Stimulated activated CD4-positive, alpha-beta T cell treated with anti-CD3 and anti-CD28 coated beads, Interleukin-2, amount 100 ng/mL, for 24 hours (primary cell): ENCODE measurements at places on chromosomes 3 and 15.

DNA sequence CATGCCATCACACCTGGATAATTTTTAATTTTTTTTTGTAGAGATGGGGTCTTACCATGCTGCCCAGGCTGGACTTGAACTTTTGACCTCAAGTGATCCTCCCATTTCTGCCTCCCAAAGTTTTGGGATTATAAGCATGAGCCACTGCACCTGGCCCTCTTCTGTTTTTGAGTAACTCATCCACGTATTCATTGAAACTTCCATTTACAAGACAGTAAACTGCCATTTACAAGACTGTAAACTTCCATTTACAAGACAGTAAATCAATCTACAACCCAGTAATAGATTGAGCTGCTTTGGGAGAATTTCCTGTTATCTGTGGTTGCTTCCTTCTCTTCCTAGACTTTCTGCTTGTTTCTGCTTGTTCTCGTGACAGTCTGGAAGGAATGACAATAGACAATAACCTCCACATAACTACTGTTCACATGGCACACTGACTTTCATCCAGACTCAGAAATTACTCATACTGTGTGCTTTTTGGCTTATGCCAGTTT is 114.7 kb upstream of the CCNL1 start:
- DNase-seq = no peak

GRCh38 chr3:18556001-18556408 is 130.9 kb upstream of the SATB1 start:
- peak; percentile 44 for DNase-seq

DNA sequence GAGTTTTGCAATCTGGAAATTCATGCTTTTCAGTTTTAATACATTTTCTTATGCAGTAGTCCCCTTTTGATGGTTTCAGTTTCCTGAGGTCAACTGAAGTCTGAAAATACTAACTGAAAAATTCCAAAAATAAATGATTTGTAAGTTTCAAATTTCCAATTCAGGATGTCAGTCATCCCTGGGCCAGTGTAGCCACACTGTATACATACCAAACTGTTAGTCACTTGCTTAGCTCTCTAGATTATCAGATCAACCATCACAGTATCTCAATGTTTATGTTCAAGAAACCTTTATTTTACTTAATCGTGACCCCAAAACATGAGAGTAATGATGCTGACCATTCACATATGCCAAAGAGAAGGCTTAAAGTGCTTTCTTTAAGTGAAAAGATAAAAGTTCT is 715.5 kb downstream of the GBE1 start:
- no peak for DNase-seq

GRCh38 chr15:65577129-65577996 is 33.6 kb downstream of the INTS14 start:
- no peak for DNase-seq

DNA sequence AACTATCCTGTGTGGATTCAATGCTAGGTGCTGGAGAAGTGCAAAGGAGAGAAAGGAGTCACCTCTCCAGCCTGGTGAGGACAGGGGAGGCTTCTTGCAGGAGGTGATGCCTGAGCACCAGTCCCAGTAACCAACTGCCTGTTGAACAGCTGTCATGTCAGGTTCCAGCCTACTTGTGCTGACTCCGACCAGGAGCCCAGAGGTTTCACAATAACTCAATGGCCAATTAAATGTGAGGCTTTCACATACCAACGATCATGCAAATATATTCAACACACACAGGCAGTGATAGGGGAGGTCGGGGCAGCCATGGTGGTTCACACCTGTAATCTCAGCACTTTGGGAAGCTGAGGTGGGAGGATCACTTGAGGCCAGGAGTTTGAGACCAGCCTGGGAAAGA is 7.7 kb downstream of the SORD start:
- no peak for DNase-seq
